ENCODE measurements at places on chromosomes 12 and 14.

- peak; percentile 52 for DNase-seq
Observed at GRCh38 chr12:47819138-47819895, 386 bp downstream of the HDAC7 start.

DNA sequence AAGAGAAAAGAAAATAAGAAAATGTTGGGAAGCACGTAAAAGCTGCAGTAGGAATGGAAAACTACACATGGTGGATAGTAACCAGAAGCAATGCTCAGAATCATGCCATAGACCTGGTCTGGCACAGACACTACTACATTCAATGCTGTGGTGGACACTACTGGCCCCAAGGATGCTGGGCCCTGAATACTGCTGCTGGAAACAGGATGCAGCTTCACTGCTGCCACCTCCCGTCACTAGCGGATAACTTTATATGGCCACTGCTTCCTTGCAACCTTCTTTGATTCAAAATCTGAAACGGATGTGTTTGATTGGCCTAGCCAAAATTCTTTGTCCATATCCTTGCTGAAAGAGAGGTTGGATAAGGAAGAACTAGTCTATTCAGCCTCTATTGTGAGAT lies 30.7 kb downstream of the ADCY6 start:
- DNase-seq = no peak

DNA sequence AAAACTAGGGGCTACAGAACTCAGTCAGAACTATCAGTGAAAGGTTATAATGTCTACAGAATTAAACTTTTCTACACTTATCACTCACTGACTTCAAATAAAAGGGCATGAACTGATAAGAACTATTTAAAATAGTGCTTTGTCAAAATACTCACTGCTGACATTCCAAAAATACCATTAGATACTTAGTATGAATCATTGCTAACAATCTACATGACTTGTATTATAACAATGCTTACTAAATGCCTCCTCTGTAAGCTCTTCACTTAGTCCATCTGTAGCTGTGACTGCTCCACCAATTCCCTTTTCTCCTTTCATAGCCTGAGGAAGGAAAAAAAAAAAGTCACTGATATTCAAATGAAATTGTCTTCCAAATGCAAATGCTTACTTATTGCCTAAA lies 17.0 kb downstream of the NFYB start:
- DNase-seq = no peak

DNA sequence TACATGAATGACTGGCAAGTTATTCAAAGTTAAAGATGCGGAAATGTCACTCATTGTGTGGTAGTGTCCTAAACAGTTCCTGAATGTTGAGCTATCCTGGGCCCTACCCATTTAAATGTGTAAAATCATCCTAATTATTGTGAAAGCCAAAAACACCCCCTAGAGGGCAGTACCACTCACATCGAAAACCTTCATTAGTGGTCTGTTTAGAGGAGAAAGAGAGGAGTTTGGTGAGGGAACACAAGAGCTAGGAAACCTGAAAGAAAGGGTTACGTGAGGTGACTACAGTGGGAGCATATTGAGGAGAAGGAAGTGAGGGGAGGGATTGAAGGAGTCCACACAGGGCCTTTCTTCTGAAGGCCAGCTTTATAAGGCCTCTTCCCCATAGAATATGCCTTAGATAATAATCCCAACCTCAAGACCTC lies 2.5 kb upstream of the TEP1 start:
- DNase-seq = peak; percentile 71

DNA sequence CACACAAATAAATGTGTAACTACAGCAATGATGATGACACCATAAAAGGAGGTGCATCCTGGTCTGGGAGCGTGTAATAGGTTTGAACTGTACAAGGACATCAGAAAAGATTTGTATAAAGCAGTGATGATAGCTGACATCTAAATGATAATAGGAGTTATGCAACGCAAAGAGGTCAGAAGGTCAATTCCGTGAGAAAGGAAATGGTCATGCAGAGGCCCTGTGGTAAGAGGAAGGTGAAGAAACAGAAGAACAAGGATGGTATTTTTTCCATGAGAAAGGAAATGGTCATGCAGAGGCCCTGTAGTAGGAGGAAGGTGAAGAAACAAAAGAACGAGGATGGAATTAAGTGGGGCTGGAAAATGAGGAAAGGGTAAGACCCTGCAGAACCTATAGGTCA lies 106.7 kb upstream of the TMPO start:
- peak; percentile 7 for DNase-seq

DNA sequence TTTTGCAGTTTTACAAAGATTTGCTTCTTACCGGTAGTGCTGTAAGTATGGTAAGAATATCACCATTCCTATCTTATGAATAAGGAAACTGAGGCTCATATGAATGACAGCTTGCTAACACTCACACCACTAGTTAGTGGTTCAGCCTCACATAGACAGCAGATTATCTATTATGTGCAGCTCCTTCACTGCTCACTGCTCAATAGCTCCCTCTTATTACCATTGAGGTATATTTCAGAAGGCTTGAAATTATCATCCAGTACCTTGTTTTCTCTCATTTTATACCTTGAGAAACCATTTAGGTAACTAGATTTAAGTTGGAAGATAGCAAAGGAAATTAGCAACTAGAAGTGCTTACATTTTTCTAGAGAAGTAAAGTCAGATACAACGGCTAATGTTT lies 15.5 kb downstream of the RIC8B start:
- no peak for DNase-seq

GRCh38 chr12:5969156-5969973 lies 24.3 kb upstream of the ANO2 start:
- DNase-seq = no peak

DNA sequence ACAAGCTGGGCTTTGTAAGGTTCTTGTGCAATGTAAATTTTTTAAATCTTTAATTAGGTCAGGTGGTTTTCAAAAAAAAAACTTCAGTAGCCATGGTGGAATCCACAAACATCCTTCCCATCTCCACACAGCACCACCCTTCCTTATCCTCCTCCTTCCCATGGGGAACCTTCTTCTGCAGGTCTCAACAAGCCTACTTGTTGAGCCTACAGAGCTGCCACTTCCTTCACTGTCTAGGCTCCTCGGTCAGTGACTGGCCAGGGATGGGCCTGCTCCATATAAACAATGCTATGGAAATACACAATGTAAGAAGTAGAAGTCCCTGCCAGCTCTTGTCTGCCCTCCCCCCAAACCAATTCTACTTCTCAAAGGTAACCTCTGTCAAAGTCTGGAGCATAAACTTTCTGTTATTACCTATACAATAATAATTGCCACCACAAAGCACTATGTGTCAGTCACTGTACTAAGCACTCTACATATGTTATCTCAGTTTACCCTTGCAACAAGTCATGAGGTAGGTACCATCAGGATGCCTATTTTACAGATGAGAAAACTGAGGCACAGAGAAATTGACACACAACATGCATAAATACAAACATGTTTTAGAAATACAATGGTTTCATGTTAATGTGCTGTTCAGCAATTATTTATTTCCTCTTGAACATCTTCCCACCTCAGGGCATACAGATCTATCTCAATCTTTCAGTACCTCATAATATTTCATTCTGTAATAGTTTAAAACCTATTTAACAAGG lies 17.4 kb downstream of the LIMA1 start:
- no peak for DNase-seq

DNA sequence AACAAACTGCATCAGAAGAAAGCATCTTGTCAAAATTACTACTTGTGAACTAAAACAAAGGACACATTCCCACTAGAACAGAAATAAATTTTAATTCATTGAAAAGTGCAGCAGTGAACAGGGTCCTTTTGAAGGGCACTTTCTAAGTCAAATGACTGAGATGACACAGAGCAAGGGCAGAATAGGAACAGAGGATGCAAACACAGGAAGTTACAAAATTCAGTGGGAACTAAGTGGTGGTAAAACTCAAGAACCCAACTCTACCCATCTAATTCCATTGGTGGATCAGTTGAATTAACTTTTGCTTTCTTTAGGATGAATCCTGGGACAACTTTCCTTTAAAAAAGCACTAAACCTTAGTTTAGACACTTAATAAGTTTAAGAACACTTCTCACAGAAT lies 45.8 kb downstream of the GNS start:
- no peak for DNase-seq

DNA sequence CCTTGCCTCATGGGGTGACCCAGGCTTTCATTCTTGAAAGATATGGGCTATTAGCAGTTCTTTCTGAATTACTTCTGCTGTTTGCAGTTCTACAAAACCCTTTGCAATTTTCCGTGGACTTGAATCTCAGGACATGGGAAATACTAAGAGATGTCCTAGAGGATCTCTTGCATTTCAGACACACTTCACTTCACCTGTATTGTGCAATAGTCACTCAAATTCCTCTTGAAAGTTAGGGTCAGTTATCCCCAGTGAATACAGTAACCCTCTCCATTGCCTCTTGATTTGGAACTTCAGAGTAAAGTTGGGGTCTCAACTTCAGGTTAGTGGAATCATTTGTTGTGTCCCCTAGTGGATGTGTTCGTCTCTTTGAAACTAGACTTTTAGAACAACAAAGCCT lies 31.8 kb downstream of the YLPM1 start:
- no peak for DNase-seq

DNA sequence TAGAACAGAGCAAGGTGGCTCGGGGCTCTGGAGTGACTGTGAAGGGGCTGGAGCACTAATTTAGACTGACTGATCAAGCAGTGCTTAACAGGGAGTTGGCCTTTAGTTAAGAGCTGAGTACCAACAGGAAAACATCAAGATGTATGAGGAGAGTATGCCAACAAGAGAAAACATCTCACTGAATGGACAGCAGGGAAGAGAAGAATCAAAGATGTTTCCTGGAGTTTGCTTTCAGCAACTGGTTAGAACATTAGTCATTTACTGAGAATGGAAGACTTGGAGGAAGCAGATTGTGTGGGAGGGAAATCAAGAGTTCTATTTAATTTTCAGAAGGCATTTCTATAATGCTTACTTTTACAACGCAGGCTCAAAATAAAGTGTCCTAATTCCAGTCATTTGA lies 259.3 kb downstream of the ADAMTS20 start:
- DNase-seq = no peak

- DNase-seq = no peak
Observed at GRCh38 chr12:130713581-130713991, 2.5 kb downstream of the RIMBP2 start.

DNA sequence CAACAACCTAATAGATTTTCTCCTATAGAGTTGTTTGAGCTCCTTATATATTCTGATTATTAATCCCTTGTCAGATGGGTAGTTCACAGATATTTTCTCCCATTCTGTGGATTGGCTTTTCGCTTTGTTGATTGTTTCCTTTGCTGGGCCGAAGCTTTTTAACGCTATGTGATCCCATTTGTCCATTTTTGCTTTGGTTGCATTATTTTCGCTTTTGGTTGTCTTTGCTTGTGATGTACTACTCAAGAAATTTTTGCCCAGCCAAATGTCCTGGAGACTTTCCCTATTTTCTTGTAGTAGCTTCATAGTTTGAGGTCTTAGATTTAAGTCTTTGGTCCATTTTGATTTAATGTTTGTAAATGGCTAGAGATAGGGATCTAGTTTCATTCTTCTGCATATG lies 258.4 kb upstream of the FAR2 start:
- no peak for DNase-seq

- no peak for DNase-seq
Observed at GRCh38 chr12:82207556-82207955, 150.6 kb downstream of the CCDC59 start.

DNA sequence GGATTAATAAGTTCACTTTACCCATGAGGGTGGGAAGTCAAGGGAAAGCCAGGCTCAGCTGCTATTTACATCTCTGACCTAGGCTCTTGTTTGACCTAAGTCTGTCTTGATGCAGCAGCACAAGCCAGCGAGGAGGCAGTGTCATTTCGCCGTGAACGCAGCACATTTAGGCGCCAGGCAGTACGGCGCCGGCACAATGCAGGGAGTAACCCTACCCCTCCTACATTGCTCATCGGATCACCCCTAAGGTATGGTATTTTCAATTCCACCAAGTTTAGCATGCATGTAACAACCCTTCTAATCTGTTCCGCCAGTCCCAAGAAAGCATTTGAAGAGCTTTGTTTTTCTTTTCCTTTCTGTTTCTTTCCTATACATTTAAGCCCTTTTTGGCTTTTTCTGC lies 81.2 kb downstream of the PCNX1 start:
- peak; percentile 36 for DNase-seq

- no peak for DNase-seq
Observed at GRCh38 chr12:28104316-28104715, 85.9 kb upstream of the CCDC91 start.

DNA sequence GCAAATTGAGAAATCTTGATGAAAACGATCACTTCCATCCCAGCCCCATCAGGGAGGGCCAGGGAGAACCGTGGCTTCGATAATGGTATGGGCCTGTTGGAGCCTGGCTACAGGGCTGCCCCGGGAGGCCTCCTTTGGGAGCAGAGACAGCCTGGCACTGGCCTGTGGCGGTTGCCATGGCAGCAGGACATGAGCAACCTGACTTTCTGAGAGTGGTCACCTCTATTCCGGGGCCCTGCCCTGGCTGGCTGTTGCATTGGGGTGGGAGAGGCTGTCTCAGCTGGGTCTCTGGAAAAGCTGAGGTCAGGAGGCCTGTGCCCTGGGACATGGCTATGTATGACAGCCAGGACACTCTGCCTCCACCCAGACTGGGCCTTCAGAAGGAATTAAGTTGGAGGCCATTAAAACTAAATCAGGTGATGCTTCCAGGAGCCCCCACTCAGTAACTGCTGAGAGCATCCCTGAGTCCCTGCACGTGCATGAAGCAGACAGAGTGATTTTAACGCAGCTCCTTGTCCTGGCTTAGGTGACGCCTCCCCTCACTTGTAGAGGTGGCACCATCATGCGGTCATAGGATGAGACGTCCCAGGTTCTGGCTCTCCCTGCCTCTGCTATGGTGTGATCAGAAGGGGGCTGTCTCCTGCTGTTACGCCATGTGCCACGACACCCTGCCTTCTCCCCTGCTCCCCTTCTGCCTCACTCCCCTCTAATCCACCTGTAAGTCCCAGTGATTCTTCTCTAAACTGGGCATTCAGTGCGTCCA lies 126.3 kb downstream of the SLC25A47 start:
- DNase-seq = no peak

GRCh38 chr14:96039633-96040311 lies 610 bp downstream of the C14orf132 start:
- DNase-seq = peak; percentile 6

DNA sequence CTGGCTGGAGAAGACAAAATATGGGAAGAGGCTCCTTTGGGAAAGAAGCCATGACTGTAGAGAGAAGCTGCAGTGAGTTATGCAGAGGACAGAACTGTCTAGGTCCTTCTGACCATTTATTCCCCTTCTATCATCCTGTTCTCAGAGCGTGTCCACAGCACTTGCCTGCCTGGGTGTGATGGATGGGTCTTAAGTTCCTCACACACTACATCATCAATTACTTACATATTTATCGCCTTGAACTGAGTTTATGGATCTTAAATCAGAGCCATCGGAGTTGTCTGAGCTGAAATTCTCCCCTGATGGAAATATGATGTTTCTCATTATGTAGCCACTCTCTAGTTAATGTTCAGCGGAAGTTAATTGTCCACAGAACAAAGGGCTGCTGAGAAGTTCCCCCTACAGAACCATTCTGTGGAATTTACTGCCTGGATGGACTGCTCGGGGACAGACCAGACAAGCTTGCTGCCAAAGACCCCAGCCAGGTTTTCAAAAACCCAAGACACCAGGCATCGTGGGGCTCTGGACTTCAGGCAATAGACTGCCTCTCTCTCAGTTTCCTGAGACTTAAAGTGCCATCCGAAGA lies 232.5 kb upstream of the NOS1 start:
- no peak for DNase-seq
